ENCODE measurements at places on chromosomes 13 and 19. TPM values are rescaled to one million over a fixed set of nuclear protein-coding genes. Genes with fewer than 3 reads are reported as not detected.

DNA sequence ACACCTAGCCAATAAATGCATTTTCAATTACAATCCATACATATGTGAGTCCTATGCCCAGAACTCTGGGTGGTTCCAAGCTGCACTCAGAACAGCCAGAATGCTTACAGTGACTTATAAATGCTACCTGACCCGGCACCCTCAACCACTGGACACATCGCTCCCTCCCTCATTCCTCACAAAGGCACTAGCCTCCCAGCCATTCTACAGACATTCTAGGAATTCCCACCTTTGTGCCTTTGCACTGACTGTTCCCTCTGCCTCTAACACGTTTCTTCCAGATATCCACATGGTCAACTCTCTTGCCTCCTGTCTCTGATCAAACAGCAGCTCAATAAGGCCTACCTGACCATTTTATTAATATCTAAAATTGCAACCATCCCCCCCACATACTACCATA, 99.9 kb downstream of the LHFPL6 start:
- no peak for DNase-seq

DNA sequence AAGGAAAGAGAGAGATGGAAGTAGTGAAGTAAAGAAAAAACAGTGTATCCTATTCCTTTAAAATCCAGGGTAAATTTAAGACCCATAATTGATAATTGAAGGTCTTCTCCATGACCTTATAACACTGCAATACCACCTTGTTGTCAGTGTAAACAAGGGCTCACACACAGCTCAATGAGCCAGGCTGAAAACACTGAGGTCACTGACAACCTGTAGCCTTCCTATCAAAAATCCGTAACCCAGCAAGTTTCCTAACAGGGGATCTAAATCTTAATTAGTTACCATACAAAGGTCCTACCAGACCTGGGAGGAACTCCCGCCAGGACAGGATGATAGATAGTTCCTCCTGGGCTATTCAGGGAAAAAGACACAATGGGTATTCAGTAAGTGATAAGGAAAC, 1677.1 kb downstream of the OLFM4 start:
- no peak for DNase-seq

DNA sequence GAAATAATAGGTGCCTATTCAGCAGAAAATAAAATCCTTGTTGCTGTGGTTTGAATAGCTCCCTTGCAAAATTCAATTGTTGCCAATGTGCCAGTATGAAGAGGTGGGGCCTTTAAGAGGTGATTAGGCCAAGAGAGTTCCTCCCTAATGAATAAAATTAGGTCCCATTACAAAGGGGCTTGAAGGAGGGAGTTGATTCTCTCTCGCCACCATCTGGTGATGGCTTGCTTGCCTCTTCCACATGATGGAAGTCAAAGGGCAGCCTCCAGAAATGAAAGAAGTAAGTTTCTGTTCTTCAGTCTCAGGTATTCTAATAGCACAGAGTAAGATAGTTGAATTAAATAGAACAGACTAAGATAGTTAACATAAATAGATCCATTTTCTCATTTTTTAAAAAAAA, 3.0 kb upstream of the EEF1AKMT1 start:
- no peak for DNase-seq

- DNase-seq, result no peak
These were observed 512 bp upstream of the REX1BD start for GRCh38 chr19:18587962-18588610.

Gene BRSK1
- polyA plus RNA-seq, result 11.5 TPM

Gene SERTAD1
- polyA plus RNA-seq, result 8.6 TPM

Gene PLK5
- 0.11 TPM for polyA plus RNA-seq

Gene ZFP36
- polyA plus RNA-seq, result 15.4 TPM

All from right renal cortex interstitium (tissue), 3 donors.